Left ventricle myocardium superior (tissue), 1 donor: ENCODE measurements at places on chromosomes 13 and 19.

DNA sequence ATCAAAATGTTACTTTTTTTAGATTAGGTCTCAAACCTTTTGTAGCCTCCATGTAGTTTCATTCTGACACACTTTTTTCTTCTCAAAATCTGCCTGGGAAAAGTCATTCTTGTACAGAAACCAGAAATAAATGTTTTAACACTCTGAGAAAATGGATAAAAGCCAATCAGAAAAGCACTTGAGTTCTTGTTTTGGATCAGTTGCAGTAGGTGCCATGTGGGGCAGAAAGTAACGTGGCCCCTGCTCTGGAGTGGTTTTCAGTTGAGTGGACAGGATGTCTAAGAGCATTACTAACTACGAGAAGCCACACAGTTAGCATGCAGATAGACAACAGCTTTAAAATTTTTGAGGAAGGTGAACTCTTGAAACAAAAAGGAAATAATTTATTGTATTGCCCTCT lies 19.1 kb downstream of the GPR183 start:
- DNase-seq = no peak

GRCh38 chr19:277581-278165 lies 13.5 kb downstream of the PLPP2 start:
- DNase-seq = no peak

DNA sequence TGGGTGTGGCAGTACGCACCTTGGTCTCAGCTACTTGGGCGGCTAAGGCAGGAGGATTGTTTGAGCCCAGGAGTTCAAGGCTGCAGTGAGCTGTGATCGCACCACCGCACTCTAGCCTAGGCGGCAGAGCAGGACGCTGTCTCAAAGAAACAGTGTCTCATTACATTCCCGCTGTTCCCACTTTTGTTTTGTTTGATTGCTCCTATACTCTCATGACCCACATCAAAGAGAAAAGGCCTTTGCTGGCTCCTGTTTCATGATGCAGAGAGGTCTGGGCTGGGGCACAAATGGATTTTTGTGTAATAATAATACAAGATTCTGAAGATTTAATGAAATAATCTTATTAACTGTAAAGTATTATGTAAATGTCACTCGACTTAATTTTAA lies 85.7 kb downstream of the LACC1 start:
- DNase-seq = no peak

DNA sequence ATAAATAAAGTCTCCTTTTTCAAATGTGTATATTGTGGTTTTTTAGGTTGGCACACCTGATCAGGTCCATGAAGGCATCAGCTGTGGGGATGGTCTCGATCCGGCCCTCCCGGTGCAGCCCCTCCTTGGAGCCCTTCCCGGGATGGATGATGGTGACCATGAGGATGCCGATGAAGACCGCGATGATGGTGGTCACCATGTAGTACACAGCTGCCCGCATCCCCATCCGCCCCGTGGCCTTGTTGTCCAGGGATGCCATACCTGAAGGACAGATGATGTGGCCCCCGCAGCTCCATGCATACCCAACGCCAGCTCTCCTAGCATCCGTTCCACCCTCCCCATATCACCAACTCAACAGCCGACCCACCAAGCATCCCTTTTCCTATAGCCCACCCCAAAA lies 11.4 kb downstream of the SLC1A6 start:
- DNase-seq = no peak
